Natural killer cell treated with Interleukin-12 subunit alpha and Interleukin-12 subunit beta and Interleukin-15 and Interleukin-18, amount 100 ng/mL, for 72 hours (primary cell): ENCODE measurements at places on chromosomes 3 and 15. TPM values are rescaled to one million over a fixed set of nuclear protein-coding genes. Genes with fewer than 3 reads are reported as not detected.

CASR gene
- total RNA-seq: not detected

COL7A1 gene
- 1.5 TPM for total RNA-seq

NKIRAS1 gene
- 6.7 TPM for total RNA-seq

GRCh38 chr3:5499404-5499803 lies 311.9 kb downstream of the EDEM1 start:
- DNase-seq: no peak

GRCh38 chr3:66229931-66230330 lies 9.1 kb downstream of the SLC25A26 start:
- DNase-seq: no peak

DNA sequence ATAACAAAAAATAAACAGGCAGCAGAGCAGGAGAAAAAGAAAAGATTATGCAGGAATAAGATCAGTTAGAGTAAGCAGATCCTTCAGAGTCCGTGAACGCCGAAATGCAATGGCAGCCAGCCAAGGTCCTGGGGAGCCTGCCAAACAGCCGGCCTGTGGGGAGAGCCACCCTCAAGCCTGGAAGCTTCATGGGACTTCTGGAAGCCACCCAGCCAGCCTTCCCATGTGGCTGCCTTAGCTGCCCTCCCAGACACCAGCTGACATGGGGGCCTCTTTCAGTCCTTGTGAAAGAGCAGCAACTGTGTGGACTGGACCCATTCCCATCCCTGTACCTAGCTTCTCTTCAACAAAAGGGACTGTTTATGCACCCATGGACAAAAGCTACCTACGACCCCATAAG lies 64.9 kb upstream of the RAD18 start:
- no peak for DNase-seq

DNA sequence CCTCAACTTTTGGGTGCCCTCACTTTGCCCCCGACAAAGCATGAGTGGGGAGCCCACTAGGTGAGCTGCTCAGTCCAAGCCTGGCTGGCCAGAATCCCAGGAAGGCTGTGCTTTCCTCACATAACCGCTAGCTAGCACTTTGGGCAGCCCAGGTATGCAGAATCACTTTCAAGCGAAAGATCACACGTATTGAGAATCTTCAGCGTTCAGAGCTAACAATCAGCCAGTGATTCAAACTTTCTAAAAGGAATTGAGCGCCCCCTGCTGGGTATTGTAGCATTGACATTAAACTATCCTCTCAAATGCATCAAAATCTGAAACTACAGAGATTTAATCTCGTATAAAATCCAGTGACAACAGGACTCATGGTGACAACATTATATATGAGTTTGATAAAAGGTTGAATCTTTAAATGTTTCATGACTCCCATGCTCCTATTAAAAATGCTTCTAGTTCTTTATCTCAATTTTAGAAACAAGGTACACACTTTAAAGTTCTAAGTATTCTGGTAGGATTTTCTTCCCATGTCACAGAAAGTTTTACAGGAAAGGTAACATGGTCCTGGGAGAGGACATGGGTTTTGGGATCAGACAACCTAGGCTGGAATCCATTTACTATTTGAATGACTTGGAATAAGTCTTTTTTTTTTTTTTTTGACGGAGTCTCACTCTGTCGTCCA lies 11.8 kb downstream of the ANAPC13 start:
- peak; percentile 78 for DNase-seq
